ENCODE measurements at places on chromosomes 3 and 15.

GRCh38 chr3:151301787-151302186, 14.8 kb downstream of the GPR87 start:
- DNase-seq, result no peak

DNA sequence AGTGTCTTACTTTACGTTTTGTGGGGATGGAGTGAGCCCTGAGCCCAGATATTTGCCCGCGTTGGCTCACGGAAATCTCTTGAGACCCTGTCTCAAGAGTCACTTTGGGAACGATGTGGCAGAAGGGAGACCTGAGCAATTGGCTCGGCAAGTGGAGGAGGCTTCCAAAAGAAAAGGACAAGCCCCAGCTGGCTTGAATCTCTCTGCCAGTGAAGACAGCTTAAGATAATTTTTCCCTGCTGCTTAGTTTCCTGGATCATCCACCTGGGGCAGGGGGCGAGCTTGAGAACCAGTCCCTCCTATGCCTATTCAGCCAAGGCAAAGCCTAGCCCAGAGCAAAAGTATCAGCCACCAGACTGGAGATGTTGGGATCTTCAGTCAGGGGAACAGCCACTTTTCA, 708 bp downstream of the SEC22A start:
- DNase-seq, result no peak

DNA sequence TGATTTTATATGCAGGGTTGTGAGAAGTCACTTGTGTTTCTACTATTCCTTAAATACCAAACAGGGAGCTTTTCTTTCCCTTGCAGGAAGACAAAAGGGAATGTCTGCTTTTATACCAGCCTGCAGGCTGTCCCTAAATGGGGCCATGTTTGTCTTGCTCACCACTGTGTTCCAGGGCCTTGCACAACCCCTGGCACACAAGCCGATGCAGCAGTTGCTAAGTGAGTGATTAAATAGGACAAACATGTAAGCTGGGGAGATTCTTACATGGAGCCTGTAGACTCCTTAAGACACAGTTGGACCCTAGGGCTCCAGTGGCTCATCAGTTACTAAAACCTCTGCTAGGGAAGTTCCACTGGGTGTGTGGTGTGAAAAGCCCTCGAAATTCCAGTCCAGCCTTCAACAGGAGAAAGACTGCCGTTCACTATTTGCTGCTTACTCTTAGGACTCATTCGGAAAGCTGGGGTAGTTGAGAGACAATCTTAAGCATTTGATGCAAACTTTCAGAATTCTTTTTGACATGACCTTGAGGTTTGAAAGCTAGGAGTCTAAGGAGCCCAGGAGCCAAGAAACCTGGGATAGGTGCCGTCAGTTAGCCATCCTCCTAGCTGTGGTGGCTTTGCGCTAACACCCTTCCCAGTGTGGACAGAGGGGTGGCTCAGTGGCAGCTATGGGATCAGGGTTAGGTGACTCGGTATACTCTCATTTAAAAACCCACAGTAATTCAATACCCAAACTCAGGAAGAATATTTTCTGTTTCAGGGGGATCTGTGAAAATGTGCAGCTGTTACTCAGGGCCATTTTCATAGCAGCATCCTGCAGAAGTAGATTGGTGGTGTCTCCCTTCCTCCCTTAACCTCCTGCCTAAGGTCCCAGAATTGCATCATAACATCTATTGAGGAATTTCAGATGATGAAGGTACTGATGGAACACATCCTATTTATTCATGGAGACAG, 39.1 kb downstream of the SYNM start:
- DNase-seq, result peak; percentile 61

DNA sequence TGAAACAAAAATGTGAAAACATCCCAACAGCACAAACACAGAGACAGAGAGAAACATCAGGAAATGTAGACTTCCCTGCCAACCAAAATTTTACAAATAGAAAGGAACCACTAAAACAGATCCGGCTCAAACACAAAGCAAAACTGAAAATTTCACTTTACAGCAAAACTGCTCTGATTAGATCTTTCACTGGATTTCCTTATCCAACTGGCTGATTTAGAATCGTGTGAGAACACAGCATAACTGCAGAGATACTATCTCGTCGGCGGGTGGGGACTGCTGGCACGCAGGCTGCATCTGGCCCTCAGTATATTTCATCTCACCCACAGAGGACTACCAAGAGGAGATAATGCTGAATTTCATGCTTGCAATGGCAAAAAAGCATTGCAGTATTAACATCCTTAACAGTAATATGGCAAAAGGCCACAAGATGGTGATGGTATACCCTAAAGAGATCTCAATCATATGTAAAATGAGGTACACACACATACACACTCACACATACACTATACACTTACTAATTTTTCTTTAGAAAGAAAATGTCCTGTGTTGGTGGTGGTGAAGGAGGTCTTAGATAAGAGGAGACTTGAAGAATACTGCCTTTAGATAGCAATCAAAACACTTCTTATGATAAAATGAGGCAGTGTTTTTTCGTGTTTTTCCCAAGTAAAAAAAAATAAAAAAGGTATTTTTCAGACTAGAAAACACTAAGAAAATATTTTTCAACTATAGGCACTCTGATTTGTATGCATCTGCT, 10.6 kb upstream of the LEO1 start:
- DNase-seq, result peak; percentile 55

DNA sequence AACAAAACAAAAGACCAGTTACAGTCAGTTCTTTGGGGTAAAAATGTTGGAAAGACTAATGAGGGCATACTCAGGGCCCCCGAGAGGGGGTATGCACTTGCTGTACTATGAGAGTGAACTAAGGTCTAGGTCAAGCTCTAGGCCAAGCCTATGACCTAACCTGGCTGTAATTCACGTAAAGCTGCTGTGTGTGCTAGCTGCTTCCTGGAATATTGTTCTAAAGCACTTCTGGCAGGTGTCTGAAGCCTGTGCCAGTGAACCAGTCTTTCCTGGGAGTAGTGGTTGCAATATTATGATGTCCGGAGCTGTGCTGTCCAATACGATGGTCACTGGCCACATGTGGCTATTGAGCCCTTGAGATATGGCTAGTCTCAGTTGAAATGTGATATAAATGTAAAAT, 13.1 kb upstream of the CX3CR1 start:
- DNase-seq, result no peak

- no peak for DNase-seq
These were observed 209.0 kb downstream of the DOCK3 start for GRCh38 chr3:50883755-50884154.

DNA sequence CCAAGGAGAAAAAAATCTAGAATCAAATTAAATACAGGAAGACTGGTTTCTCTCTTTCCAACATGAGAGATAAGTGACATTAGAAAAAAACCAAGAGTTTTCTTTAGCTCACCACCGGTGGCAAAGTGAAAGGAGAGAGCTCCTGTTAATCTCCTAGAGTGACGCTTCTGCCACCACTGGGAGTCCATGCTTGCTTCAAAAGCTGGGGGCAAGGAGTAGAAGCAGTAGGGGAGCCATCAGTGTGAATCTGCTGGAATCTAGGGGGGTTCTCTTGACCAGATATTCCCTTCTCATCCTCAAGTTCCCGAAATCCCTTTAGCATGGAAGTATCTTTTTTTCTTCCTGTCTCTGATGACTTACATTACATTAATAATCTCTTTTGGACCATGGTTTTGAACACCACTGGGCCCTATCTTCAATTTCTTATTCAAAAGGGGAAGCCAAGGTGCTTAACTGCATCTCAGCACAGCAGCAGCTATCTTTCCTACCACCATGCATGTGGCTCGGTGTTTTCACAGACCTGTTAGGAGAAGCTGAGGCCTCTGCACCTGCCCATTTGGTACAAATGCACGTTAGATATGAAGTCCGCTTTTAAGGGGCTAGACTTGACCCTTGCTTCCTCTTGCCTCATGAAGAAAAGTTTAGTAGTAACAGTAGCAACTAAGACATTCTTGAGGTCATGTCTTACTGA, 6.6 kb upstream of the ICE2 start:
- no peak for DNase-seq

GRCh38 chr3:168417016-168417415, 321.3 kb upstream of the GOLIM4 start:
- no peak for DNase-seq

DNA sequence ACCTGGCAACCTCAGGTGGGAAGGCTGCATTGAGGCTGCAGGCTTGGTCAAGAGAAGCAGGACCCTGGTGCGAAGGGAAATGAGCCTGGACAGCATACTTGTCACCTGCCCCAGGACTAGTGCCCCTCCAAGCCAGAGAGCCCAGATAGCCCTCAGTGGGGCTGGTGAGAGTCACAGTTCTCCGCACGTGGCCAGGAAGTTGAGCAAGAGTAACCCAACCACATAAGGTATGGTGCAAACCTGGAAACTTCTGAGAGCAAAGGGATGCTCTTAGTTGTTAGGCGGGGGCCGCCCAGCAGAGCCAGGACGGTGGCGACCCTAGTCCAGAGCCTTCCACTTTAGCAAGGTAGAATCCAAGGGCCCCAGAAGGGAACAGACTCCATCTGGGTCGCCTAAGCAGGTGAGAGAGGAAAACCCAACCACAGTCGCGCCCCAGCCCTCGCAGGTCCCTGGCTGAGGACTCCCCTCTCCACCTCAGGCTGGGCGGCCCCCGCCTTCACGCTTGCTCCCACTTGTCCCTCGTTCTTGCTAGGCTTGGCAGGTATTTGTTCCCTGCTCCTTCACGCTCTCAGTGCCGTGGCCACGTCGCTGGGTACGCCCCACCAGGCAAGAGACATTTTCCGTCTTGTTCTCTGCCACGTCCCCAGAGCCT, 1.1 kb upstream of the VPS18 start:
- DNase-seq, result no peak

- DNase-seq, result peak; percentile 31
These were observed 18.2 kb upstream of the PLCL2 start for GRCh38 chr3:16866571-16866970.

DNA sequence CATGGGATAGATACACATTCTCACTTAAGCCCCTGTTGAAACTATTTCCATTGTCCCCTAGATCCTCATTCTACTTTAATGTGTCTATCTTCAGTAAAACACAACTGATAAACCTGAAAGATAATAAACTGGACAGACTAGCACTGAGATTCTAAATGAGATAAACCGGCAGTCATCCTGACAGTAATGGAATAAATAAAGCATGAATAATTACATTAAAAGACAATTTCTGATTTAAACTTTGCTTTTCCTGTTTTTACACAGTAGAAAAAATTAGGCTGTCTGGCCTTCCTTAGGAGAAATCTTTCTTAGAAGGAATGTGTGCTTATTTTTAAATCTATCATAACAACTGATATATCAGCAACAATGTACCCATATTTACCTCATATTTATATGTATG, 232.4 kb downstream of the FHIT start:
- DNase-seq, result no peak

DNA sequence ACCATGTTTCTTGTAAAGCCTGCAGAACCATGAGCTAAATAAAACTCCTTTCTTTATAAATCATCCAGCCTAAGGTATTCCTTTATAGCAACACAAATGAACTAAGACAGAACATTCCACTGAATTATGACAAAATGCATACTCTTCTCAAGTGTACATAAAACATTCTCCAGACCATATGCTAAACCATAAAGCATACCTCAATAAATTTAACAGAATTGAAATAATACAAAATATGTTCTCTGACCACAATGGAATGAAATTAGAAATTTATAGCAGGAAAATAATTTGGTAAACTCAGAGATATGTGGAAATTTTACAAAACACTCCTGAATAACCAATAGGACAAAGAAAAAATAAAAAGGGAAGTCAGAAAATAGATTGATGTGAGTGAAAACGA, 88.6 kb downstream of the KLF13 start:
- no peak for DNase-seq

DNA sequence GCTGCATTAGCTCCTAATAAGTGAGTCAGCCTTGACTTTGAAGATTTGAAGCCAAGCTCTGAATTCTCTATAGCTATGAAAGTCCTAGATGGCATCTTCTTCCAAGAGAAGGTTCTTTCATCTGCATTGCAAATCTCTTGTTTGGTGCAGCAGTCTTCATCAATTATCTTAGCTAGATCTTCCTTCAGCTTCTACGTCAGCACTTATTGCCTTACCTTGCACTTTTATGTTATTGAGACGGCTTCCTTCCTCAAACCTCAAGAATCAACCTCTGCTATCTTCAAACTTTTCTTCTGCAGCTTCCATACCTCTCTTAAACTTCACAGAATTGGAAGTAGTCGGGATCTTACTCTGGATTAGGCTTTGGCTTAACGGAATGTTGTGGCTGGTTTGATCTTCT, 167.6 kb downstream of the SCAPER start:
- DNase-seq, result no peak

GRCh38 chr15:65659502-65660052, 37.8 kb downstream of the SLC24A1 start:
- no peak for DNase-seq

DNA sequence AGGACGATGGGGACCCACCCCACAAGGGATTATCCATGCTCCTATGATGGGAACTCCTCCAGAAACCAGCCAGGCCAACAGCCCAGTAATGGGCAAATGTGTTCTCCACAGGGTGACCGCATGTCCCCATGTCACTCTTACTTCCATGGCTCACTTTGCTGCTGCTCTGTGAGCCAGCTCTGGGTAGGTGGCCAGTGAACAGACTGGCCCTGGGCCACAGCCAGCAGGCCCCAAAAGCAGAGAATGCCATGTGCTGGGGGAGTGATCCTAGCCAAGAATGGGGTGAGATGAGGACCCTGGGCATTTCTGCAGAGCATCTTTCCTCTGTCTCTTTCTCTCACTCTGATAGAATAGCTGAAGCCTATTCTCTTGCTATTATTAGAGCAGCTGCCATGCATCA, 391.4 kb downstream of the LRTM1 start:
- no peak for DNase-seq

DNA sequence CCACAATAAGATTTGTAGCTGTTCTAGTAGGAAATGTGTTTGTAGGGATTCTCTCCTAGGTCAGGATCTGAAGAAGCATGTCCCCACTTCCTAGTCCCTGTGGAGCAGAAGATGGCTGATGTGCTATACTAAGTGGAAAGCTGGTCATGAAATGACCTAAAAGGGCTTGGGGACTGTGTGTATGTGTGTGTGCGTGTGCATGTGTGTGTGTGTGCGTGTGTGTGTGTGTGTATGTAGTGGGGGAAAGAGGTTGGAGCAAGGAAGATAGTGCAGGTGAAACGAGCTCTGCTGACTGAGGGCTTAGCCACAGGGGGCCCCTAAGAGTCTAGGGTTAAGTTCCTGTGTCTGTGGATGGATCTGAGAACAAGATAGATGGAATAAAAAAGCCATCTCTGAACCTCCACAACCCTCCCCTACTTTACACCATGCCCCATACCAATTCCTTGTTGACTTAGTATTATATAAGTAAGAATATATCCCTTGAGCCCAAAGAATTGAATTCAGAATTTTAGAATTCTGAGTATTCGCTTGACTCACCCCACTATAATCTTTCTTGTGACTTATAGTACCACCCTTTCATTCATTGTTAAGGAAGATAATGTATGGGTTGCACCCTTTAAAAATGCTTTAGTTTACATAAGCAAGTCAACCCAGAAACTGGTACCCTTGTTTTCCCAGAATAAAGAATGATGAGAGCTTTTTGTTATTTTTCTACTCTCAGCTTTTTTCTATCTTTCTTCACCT, 96.1 kb downstream of the RPL22L1 start:
- DNase-seq, result no peak

GRCh38 chr3:98759629-98760028, 3.5 kb upstream of the ST3GAL6 start:
- DNase-seq, result no peak

GRCh38 chr15:82181371-82181770, 81.2 kb downstream of the EFL1 start:
- no peak for DNase-seq

All from GM04503 (cell line).